Stimulated activated CD4-positive, alpha-beta T cell treated with anti-CD3 and anti-CD28 coated beads, Interleukin-12 subunit alpha, Interleukin-12 subunit beta, amount 100 ng/mL, for 24 hours (primary cell): ENCODE measurements at places on chromosomes 7 and 10.

- DNase-seq = no peak
Observed at GRCh38 chr7:33590916-33591315, 314.4 kb upstream of the BMPER start.

DNA sequence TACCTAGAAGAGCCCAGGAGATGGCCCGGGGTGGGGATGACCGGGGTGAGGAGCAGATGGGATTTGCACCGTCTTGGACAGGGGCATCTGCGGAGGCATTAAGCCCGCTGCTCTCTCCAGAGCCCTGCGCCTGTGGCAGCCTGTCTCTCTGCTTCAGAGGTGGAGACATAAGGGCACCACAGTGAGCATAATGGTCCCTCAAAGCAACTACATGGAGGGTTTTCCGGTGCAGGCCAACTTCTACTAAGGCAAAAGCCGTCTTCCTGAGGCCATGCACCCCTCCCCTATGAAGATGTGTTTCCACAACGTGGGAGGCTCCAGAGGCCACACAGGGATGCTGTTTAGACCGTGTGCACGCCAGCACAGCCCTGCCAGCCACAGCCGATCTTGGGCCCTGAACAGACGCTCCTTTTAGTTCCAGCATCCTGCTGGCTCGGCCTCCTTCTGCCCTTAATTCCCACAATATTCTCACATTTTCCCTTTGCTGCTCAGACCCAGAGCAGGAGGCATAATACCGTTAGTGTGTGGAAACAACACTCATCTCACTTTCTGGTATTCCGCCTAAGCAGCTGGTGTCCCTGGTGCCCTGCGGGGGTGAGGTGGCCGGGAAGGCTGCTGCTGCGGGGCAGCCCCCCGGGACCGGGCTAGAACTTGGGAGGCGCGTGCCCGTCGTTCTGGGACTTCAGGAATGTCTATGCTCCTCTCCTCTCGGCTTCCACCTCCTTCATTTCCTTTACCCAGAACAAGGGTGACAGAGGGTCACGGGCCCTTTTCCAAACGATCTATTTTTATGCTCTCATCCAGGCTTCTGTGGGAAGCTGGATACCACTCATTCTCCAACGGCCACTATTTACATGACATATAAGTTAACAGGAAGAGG is 266.9 kb downstream of the TNS3 start:
- DNase-seq = no peak

DNA sequence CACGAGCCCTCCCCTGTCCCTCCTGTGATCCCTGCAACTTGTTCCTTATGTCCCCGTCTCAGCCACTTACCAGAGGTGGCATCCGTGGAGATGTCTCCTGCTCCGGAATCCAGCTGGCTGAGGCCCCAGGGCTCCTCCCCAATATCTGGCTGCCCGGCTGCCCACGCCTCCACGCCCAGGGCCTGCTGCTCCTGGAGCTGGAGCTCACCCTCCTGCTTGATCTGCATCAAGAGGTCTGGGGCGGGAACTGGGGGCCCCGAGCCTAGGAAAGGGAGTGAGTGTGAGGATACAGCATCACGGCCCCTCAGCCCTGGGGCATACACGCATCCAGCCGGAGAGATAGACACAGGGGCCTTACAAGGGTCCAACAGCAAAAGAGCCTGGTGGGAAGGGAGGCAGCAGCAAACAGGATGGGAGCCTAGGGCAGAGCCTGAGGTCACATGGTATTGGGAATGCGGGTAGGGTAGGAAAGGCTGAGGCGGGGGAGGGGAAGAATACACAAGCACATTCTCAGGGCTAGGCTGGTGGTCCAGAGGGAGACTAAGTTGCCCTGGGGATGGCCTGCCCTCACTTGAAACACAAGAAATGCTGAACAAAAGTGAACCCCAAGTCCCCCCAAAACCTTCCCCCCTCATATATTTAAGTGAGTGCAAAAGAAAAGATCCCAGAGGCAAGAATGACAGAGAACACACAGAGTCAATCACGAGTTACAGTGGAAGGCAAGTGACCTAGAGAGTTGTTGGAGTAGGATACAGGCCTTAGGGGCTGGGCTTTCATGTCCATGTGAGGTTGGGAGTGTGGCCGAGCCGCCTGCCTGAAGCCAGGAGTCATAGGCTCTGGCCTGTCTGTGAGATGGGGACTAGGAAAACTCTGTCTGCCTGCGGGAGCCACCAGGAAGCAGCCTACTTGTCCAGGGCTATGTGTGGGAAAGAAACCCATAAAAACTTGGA is 16.9 kb upstream of the ZNF777 start:
- DNase-seq = no peak

GRCh38 chr7:69502358-69502757 is 95.9 kb upstream of the AUTS2 start:
- no peak for DNase-seq

DNA sequence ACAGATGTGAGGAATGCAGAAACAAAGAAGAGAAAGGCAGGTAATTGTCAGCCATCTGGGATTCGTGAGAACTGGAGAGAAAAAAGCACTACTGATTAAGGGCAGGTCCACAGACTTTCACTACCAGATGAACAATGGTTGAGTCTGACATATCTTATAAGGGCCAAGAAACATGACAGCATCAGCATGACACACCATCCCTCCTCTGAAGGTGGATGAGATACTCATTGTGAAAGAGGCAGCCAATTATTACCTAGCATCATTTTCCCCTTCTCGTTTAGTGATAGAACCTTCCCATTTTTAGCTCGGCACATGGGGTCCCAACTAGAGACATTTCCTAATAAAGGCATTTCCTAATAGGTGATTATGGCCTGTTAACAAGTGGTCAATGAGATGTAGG is 19.2 kb upstream of the MET start:
- DNase-seq = no peak

- DNase-seq = no peak
Observed at GRCh38 chr7:102898532-102898859, 14.3 kb upstream of the LRRC17 start.

DNA sequence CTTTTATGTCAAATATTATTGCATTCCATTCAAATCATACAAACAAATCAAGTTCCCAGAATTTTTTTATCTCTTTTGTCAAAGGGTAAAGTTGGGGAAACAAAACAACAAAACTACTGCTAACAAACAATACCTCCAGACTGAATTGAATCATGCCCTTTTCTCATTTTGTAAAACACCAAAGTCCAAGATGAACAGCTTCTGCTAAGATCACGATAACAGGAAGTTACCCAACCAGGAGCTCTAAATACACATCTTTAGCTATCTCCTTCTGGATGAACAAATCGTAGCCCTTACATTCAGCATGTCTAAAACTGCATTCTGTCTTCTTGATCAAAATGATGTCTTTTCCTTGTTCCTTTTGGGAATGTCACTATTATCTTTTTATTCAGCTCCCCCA is 97.4 kb downstream of the CTTNBP2 start:
- no peak for DNase-seq

DNA sequence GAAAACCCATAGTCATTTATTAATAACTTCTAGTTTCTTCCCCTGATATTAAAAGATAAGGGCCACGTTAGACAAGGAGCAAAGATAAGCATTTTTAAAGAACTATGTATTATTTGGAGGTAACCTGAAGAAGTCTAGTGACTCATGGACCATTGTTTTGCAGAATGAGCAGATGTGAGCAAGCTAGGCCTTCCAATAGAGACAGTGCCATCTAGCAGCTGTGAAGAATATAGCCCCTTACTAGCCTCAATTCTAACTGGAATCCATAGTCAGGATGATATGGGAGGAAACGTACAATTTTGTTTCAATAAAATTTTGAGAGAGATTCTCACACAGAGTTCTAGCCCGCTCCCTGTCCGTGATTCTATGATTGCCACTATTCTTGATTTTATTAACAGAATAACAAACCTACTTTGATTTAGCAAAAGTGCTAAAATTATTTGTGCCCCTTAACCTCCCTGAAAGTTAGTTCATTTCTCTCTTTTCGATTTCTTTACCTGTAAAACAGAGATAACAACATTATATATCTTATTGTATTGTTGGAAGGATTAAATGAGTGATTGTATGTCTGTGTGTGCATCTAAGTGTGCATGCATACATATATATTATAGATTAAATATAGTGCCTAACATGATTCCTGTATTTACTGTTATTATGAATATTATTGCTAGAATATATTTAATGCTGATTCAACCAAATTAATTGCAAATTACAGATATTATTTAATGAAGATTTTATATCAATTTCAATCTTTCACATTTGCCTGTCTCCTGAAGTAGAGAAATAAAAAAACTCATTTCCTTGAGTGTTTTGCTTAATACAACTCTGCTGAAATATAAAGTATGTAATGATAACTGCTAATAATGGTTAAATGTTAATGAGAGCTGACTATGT is 22.7 kb downstream of the FAM237B start:
- DNase-seq = no peak

- no peak for DNase-seq
Observed at GRCh38 chr7:134589491-134589941, 40.6 kb downstream of the AKR1B15 start.

DNA sequence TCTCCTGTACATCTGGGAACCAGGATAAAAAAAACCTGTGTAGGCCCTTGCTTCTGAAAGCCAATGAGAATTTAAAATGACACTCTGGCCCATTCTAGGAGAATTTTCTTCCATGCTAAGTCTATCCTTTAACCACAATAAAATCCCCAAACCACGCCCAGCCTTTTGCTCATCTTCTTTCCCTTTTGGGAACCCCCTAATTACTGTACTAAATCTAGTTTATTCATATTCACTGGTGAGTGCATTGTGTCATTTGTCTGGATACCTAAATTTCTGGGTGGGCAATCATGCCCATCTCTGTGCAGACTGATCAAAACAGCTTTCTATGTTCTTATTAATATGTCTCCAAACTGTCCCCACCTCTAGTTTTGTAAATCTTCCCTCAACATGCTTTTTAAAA is 11.7 kb upstream of the CDK14 start:
- DNase-seq = no peak

DNA sequence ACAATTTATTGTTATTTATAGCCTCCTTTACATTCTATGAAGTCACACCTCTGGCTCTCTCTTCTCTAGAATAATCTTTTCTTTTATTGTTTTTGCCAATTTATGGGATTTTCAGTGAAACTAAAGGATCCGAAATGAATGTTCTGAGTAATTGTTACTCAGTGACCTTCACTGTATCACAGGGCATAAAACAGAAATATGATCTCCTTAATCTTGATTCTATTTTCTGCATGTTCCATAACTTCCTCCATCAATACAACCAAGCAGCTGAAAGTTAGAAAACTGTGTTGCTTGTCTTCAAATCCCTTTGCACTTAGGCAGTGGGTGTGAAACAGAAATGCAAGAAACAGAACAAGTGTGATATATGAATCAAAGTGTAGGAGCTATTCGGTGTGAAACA is 57.4 kb upstream of the FERD3L start:
- DNase-seq = no peak

DNA sequence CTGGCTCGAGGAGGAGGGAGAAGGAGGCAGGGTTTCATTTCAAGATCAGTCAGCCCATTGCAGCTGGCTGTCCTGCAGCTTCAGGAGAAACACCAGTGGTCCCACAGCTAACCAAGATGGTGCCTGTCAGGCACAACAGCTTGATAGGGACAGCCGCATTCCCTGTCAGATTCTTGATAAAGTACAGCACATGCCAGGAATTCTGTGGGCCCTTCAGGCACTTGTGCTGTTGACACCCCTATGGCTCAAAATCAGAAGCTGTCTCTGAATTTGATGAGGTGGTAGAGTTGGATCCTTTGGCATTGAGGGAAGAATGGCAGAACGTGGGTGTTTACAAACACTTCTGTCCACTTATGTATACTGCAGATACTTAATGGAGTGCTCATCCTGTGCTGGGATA is 354.3 kb downstream of the KCNMA1 start:
- DNase-seq = no peak

- DNase-seq = no peak
Observed at GRCh38 chr7:24381894-24382505, 98.0 kb downstream of the NPY start.

GRCh38 chr7:91109200-91109599 is 155.0 kb upstream of the FZD1 start:
- DNase-seq = no peak

- no peak for DNase-seq
Observed at GRCh38 chr10:77513781-77514331, 123.8 kb downstream of the KCNMA1 start.

DNA sequence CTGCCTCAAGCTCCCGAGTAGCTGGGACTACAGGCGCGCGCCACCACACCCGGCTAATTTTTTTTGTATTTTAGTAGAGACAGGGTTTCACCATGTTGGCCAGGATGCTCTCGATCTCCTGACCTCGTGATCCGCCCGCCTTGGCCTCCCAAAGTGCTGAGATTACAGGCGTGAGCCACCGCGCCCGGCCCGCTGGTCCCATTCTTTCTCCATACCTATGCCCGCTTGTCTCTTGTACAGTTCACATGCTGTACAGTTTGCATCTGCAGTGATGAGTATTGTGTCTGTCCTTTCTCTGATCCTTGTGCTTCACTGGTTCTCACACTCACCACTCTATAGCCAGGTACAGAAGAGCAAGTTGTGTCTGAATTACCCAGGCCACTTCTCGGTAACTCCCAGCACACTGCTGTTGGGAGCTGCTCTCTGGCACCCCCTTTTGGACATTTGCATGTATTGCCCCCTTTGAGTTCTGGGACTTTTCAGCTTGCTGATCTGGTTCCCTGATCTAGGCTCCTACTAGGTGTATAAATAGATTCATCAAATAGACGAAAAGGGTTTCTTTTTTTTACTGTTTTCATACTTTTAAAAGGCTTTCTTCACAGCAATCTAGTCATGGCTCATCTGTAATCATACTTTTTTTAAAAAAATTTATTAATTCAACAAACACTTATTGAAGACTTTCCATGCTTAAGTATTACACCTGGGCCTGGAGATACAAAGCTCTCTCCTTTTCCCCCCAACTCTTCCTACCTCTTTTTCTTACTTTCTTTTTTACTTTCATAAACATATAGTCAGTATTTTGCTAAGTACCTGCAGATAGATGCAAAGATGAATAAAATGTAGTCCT is 53.5 kb downstream of the AOAH start:
- peak; percentile 45 for DNase-seq

- DNase-seq = no peak
Observed at GRCh38 chr10:60320666-60321065, 69.0 kb downstream of the ANK3 start.

DNA sequence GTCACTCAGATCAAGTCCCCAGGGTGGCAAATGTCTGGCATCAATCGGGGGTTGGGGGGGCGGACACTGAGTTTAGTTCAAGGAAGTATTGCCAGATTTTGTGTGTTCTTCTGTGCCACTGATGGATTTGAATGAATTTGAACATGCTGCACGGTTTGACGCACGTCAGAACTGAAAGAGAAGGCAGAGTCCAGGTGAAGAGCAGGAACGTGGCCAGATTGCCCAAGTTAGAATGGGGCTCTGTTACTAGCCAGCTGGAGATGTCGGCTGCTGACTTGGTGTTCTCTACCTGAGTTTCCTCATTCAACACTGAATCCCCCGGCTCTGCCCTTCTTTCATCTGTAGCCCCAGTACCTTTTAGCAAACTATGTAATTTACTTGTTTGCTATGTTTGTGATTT is 180.2 kb downstream of the PRKCQ start:
- no peak for DNase-seq

DNA sequence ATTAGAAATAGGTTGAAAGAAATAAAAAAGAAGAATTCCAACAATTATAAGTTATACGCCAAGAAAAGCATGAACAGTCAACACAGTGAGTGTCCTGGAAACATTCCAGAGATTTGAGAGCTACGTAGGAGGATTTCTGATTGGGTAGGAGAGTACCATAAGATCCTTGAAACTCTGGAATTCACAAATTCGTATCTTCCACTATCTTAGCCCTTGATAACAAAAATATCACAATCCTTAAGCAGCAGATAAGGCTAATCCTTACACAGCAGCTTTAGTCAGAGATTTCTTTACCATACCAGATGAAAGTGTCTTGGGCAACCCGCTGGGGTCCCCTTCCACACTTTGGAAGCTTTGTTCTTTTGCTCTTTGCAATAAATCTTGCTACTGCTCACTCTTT is 8.2 kb downstream of the TPK1 start:
- DNase-seq = no peak
